ENCODE measurements at places on chromosomes 12 and 14.

DNA sequence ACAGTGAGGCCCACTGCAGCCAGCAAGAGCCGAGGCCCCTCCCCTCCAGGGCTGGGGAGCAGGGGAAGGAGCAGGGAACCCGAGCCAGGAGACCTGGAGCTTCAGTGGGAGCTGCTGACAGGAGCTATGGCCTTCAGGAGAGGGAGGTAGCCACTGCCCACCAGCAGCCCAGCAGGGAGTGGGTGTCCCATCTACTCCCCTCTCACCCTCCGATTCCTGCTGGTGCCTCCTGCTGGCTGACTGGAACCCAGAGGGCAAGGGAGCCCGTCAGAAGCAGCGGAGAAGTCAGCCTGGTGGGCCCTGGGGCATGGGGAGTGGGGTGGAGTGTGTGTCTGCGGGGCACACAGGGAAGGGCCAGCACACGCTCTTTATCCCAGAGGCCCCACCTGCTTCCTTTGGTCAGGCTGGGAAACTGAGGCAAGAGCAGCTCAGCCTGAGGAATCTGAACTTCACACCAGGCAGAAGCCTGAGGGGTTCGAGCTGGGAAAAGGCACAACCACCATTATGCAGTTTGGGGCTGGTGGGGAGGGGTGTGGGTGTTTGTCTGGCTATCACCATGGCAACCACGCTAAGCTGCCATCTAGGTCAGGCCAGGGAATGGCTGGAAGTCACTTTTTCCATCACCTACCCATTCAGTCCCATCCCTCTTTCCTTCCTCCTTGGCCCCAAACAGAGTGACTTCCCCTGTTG is 36.8 kb upstream of the PLEKHG6 start:
- no peak for DNase-seq

- DNase-seq, result peak; percentile 89
Measured at GRCh38 chr12:26884765-26885576, 52.0 kb upstream of the ITPR2 start.

DNA sequence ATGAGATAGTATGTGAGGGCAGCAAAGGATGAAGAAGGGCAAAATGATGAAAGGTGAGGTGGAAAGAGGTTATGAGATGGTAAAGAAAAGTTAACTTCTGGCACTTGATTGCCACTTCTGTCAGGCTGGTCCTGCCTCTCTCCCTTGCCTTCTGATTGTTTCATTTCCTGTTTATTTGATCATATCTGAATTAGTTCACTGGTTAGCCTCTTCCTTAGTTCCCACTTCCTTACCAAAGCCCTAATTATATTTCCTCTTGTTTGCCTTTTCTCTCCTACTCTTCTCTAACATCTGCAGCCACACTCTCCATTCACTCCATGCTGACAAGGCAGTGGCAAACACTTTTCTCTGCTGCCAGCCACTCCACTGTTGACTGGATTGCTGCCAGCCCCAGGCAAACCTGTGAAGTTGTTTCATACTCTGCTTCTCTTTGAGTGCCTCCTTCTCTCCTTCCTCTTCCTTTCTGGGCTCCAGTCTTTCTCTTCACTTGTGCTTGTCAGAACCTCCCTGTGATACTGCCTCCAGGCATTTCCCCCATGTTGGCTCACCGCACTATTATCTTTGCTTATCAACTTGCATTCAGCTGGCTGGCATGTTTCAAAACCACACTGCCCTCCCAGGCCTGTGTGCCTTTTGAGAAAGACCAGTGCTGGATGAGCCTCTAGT is 8.1 kb downstream of the PNP start:
- peak; percentile 58 for DNase-seq

- no peak for DNase-seq
Measured at GRCh38 chr12:1760566-1761382, 59.6 kb upstream of the LRTM2 start.

- DNase-seq, result no peak
Measured at GRCh38 chr12:12534166-12534866, 28.3 kb downstream of the DUSP16 start.

- no peak for DNase-seq
Measured at GRCh38 chr12:90905691-90906370, 49.1 kb downstream of the CCER1 start.

- peak; percentile 93 for DNase-seq
Measured at GRCh38 chr14:102319351-102320032, at the start of gene ZNF839. Gene ZNF839 (plus strand): TSS chr14:102319746. CDS start chr14:102319766, 20 bp downstream.

DNA sequence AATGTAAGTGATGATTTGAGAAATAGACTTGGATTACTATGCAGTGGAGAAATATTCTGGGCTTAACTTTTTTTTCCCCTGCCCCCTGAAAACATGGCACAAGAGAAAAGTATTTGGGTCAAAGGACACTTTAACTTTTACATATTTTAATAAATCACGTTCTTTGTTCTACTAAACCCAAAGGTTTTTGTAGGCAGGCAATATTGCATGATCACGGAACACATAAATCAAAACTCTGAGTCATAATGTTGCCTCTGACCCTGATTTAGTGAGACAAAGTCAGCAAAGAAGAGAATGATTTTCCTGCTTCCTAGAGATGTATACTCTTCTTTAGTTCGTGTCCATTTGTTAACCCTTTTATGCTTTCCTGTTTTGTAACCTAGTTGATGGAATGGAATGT is 38.0 kb downstream of the ABCD2 start:
- DNase-seq, result no peak

- DNase-seq, result no peak
Measured at GRCh38 chr12:40045656-40046055, 60.2 kb downstream of the SLC2A13 start.

- DNase-seq, result no peak
Measured at GRCh38 chr12:115949675-115950074, 327.8 kb downstream of the MED13L start.

DNA sequence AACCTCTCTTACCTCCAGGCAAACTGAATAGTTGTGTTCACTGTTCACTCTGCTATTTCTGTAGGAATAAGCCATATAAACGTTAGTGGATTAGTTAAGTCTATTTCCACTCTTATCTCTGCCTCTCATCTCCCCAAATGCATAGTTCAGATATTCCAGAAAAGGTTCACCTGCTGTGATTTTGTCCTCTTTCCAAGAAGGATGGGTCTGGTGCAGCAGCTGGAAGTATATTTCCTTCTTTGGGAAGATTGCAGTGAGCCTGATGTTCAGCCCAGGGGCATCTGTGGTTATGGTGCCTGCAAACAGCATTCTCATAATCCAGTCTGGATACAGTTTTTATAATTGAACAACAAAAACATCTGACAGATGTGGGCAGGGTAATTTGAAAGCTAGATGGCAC is 97.7 kb downstream of the TPH2 start:
- no peak for DNase-seq

- DNase-seq, result no peak
Measured at GRCh38 chr12:16499611-16500010, 106.4 kb downstream of the LMO3 start.

DNA sequence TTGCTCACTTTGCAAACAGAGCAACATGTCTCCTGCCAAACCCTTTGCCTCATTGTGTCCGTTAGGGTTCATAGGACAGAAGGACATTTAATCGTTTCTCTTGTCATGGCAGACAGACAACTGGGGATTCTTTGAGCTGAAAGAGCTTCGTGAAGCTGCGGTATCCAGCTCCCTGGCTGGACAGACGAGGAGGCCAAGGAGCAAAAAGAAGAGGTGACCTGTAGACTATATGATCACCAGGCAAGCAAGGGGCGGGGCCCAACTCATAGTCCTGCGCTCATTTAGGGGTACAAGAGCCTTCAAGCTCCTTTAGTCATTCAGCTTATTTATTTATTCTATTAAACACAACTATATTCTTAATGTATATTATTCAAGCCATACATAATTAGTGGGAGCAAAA is 66.8 kb upstream of the VRK1 start:
- DNase-seq, result no peak

GRCh38 chr12:32270818-32271710 is 128.3 kb upstream of the FGD4 start:
- DNase-seq, result no peak

- no peak for DNase-seq
Measured at GRCh38 chr12:90366286-90366685, 588.7 kb downstream of the CCER1 start.

- DNase-seq, result no peak
Measured at GRCh38 chr12:47178014-47178413, 98.3 kb upstream of the AMIGO2 start.

- peak; percentile 69 for DNase-seq
Measured at GRCh38 chr12:89947437-89948270, 239.0 kb upstream of the ATP2B1 start.

GRCh38 chr14:68364792-68365192 is 428.1 kb downstream of the ZFP36L1 start:
- DNase-seq, result no peak

GRCh38 chr12:6322969-6323339 is 12.5 kb downstream of the PLEKHG6 start:
- no peak for DNase-seq

DNA sequence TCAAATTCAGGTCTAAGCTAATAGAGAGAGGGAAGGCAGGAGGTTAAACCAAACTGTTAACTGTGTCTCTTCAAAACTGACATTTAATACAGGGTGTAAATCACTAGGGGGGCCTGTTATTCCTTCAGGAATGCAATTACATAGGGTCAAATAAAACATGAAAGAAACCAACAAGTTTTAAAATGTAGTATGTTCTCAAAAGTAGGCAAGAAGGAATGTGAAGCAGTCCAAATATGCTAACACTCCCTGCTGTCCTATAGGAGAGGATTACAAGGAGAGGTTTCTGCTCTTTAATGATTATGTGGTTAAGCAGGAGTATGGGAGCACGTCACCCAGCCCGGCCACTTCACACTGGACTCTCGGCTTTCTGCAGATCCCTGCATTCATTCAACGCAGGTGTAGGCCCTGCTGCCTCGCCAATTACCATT is 42.5 kb upstream of the BMP4 start:
- no peak for DNase-seq

- DNase-seq, result no peak
Measured at GRCh38 chr14:90616313-90616712, 199.9 kb downstream of the TTC7B start.

DNA sequence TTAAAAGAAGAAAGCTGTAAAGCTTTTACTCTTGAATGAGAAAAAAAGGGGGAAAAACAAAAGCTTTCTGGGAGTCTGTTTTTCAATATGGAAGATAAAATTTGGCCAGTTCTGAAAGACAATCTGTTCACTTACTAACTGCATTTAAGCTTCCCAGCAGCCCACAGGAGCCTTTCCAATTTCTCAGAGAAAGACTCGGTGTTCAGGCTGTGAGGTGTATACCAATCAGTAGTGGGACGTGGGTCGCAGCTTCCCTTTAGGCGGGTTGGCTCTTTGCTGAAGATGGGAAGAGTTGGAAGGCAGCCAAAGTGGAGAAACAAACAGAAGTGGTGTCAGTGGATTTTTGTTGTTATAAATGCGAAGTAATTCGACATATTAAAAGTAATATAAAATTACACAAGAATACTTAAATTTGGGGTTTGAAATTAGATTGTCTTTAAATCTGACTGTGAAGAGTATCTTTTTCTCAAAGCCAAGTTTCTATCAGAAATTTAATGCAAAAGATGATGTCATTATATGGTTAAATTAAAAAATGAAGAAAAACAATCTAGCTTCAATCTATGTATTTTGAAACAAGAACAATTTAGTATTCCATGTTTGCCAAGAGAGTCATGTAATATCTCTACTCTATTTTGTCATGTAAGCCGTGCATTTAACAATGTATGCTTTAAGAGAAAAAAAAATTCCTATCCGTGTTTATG is 590.2 kb upstream of the ATXN7L3B start:
- DNase-seq, result no peak

DNA sequence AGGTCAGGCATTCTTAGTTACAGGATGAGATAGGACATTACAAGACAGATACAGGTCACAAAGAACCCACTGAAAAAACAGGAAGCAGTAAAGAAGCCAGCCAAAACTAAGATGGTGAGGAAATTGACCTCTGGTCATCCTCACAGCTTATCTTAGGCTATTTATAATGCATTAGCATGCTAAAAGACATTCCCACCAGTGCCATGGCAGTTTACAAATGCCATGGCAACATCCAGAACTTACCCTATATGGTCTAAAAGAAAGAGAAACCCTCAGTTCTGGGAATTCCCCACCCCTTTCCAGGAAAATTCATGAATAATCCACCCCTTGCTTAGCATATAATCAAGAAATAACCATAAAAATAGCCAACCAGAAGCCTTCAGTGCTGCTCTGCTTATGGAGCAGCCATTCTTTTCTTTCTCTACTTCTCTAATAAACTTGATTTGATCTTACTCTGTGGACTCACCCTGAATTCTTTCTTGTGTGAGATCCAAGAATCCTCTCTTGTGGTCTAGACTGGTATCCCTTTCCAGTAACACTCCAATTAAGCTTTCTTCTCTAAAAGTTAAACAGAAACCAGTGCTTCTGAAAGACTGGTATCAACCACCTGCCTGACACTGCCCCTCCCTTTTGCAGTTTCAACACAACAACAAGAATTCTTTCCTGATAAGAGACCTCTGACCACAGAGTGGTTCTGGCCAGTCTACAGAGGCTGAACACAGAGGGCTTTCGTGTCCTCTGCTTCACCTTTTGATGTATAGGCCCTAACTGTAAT is 86.9 kb downstream of the BCAT1 start:
- no peak for DNase-seq

- DNase-seq, result no peak
Measured at GRCh38 chr12:63305901-63306875, 155.2 kb upstream of the AVPR1A start.

DNA sequence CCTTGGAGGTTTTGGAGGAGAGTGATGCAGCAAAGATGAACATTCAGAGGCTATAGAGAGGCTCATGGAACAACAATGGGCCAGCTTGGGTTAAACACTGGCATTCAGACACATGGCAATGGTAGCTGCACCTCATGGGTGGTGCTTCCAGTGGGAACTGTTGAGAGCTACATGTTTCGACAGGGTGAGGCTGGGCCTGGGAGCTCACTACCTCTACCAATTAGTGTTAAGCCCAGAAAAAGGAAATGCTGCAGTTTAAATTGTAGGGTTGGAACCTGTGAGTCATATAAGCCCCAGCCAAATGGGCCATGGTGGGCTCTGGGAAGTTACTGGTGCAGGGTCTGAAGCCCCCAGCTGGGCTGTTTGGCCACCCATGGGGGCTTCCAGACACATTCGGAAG is 279.7 kb downstream of the ZFP36L1 start:
- no peak for DNase-seq

GRCh38 chr14:89618330-89618708 is 201.3 kb upstream of the FOXN3 start:
- peak; percentile 32 for DNase-seq
